ENCODE measurements at places on chromosomes 4 and X. TPM values are rescaled to one million over a fixed set of nuclear protein-coding genes. Genes with fewer than 3 reads are reported as not detected.

- no peak for DNase-seq
- no peaks in the 10 kb centered on the region for H3K27me3 ChIP-seq
- no peak overlapping the region for H3K4me3 ChIP-seq
- no peak overlapping the region for H3K27ac ChIP-seq
- no peaks in the 10 kb centered on the region for H3K4me1 ChIP-seq
Observed at GRCh38 chr4:48093991-48094416, 40.0 kb downstream of the TXK start.

Gene IL13RA1
- total RNA-seq, result 3.1 TPM

DNA sequence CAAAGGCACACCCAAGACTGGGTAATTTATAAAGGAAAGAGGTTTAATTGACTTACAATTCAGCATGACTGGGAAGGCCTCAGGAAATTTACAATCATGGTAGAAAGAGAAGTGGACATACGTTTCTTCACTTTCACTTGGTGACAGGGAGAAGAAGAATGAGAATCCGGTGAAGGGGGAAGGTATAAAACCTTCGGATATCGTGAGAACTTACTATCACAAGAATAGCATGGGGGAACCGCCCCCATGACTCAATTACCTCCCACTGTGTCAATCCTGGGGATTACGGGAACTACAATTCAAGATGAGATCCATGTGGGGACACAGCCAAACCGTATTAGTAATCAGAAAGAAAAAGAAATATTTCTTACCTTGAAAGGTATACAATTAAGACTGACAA is 782.9 kb upstream of the HS3ST1 start:
- no peak for DNase-seq
- H3K27ac ChIP-seq, result no peak overlapping the region
- H3K27me3 ChIP-seq, result no peaks in the 10 kb centered on the region
- H3K4me1 ChIP-seq, result no peaks in the 10 kb centered on the region
- H3K4me3 ChIP-seq, result no peak overlapping the region

GRCh38 chr4:30836231-30836630 is 116.1 kb downstream of the PCDH7 start:
- no peaks in the 10 kb centered on the region for H3K27me3 ChIP-seq
- H3K36me3 ChIP-seq, result no peaks in the 10 kb centered on the region
- no peak overlapping the region for H3K4me3 ChIP-seq
- DNase-seq, result no peak
- no peaks in the 10 kb centered on the region for H3K4me1 ChIP-seq

Gene MAML3
- 9.4 TPM for total RNA-seq

DNA sequence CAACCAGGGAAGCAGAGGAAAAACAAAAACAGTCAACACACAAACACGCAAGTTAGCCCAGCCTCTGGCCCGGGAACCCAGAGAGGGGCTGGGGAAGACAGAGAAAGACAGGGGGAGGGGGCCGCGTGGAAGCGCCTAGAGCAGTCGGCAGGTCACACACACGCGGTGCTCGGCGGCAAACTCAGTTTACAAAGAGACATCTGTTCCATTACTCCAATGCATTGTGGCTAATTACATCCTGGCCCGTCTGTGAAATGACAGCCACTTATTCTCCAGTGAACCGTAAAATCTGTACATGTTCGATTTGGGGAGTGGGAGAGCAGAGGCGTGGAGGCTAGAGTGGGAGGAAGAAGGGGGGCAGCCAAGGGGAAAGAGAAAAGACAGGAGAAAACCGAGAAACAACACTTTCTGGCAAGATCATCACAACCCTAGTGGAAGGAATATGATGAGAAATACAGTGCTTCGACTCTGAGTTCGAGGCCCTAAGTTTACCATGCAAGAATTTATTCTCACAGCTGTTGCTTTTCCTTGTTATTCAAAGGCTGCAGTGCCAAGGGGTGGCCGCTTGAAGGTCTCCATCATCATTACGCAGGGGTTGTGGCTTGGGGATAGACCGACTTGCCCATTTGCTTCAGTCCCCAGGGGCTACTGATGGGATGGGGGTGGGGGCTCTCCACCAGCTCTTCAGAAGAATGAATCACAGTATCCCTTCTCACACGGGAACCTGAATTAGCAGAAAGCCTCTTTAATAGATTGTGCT is 167.7 kb downstream of the MGST2 start:
- no peaks in the 10 kb centered on the region for H3K36me3 ChIP-seq
- H3K27ac ChIP-seq, result no peak overlapping the region
- no peaks in the 10 kb centered on the region for H3K4me1 ChIP-seq
- H3K27me3 ChIP-seq, result no peaks in the 10 kb centered on the region
- no peak overlapping the region for H3K4me3 ChIP-seq
- DNase-seq, result no peak

GRCh38 chr4:151530783-151531182 is 121.8 kb downstream of the FHIP1A start:
- H3K27me3 ChIP-seq, result no peaks in the 10 kb centered on the region
- DNase-seq, result no peak
- no peak overlapping the region for H3K4me3 ChIP-seq
- no peaks in the 10 kb centered on the region for H3K4me1 ChIP-seq

Gene CXCL11
- total RNA-seq, result not detected

DNA sequence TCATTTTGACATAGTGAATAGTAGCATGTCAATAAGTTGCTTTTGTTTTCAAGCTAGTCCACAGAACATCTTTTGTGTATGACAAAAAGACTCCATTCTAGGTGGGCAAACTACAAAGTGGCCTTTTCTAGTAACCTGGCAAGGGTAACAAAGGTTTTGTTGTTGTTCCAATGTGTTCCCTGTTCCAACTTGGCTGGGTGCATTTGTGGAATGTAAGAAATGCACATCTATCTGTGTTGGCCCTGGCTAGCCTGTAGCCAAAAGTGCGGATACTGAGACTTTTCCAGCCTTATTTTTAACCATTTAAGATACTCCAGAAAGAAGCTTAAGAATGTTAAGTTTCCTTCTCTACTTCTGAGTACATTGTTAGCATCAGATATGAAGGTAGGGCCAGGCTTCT is 118.7 kb upstream of the CHRDL1 start:
- no peaks in the 10 kb centered on the region for H3K36me3 ChIP-seq
- no peak for DNase-seq
- H3K27me3 ChIP-seq, result no peaks in the 10 kb centered on the region
- H3K4me1 ChIP-seq, result no peaks in the 10 kb centered on the region
- no peak overlapping the region for H3K27ac ChIP-seq
- no peak overlapping the region for H3K4me3 ChIP-seq

- no peak overlapping the region for H3K4me3 ChIP-seq
- H3K27me3 ChIP-seq, result no peaks in the 10 kb centered on the region
- DNase-seq, result no peak
- no peaks in the 10 kb centered on the region for H3K4me1 ChIP-seq
- H3K27ac ChIP-seq, result no peak overlapping the region
Observed at GRCh38 chr4:60805500-60806313, 394.4 kb upstream of the ADGRL3 start.

DNA sequence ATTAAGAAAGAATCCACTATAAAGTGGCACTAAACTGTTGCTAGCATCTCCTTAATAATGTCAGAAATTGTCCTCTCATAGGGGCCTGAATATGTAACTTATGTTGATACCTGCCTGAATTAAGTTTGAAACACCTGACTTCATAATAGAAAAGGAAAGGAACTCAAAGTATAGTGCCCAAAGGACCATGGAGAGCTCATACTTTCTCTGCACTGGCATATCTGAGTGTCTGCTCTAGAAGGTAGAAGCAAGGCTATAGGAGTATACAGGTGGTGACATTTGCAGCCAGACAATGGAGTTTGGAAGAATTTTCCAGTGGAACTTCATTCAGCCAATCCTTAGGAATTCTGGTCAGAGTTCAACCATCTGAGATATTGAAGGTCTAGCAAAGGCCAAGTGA is 988.9 kb downstream of the RAB28 start:
- H3K27me3 ChIP-seq, result no peaks in the 10 kb centered on the region
- H3K4me1 ChIP-seq, result no peaks in the 10 kb centered on the region
- no peak for DNase-seq
- no peak overlapping the region for H3K4me3 ChIP-seq

DNA sequence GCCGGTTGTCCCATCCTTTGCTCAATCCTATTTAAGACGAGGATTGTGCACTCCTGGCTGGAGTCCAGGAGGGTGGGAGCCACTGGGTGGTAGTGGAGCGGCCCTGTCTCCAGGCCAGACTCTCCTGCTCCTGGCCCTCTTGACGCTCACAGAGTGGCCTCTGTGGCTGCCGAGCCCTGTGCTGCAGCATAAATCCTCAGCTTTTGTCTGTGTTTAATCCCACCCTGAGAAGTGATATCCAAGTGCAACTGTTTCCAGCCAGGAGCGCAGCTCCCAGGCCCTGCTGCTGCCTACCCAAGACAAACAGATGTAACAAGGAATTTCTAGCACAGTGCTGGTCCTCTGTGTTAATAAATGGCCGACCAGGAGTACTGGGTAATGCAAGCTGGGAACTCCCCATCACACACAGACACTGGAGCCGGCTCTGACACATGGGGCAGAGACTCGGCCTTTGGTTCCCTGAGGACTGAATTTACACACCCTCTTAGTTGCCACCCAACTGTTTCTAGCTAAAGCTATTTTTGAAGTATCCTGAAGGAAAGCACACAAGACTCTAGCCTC is 85.3 kb downstream of the GATB start:
- DNase-seq, result no peak
- H3K4me1 ChIP-seq, result no peaks in the 10 kb centered on the region
- H3K27ac ChIP-seq, result no peak overlapping the region

DNA sequence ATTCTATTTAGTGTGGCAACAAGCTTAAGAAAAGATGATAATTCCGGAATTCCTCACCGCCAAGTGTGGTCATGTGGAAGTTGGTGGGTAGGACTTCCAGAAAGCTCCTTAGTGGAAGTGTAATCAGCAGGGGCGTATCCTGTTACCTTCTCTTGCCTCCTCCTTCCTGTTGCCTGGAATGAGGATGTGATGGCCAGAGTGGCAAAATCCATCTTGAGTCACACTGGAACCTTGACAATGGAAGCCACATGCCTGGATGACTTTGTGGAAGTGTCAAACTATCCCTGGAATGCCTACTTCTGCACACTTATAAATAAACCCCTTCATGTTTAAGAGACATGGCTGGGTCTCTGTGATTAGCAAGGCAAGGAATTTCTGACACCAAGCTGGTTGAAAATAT is 191.0 kb downstream of the PRDM5 start:
- no peak overlapping the region for H3K27ac ChIP-seq
- H3K4me3 ChIP-seq, result no peak overlapping the region
- H3K4me1 ChIP-seq, result no peaks in the 10 kb centered on the region

Gene ASB12
- not detected for total RNA-seq

Gene TREX2
- 3.8 TPM for total RNA-seq

DNA sequence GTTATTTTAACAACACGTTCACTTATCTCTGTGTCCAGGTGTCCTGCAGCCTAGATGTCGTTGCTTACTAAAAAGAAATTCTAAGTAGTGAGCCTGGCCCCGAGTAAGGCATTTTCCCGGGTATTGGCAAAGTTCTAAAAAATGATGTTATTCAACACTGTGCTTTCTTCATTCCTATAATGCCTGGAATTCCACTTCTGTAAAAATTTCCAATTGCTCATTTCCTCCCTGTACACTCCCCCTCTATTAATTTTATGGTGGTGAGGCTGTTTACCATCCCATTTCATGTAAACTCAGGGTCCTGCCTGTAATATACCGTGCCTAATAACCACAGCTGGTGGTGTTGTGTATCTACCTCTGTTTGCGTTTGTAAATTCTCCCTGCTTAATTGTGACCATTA is 14.2 kb downstream of the BST1 start:
- H3K27me3 ChIP-seq, result no peaks in the 10 kb centered on the region
- no peaks in the 10 kb centered on the region for H3K4me1 ChIP-seq
- no peak for DNase-seq
- no peak overlapping the region for H3K27ac ChIP-seq
- no peaks in the 10 kb centered on the region for H3K36me3 ChIP-seq
- no peak overlapping the region for H3K4me3 ChIP-seq

Gene PAK3
- 0.90 TPM for total RNA-seq

DNA sequence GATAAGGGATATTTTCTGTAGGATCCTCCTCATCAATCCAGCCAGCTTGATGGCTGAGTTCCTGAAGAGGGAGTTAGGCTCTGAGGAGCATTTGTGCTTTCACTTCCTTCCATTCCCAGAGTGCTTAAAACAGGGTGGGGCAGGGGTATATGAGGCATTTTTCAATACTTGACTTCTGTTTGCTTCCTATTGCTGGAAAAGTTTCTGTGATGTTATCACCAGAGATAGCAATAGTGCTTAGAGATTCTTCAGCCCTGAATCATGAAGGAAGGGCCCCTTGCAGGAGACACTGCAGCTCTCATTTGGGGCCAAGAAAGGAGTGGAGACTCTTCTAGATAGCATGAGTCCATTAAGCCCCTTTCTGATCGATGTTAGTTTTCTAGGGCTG is 166.7 kb upstream of the RPS6KA3 start:
- peaks cover 11% of the 10 kb centered on the region for H3K4me1 ChIP-seq
- no peak overlapping the region for H3K27ac ChIP-seq
- no peak for DNase-seq

Gene FAM47E
- 0.79 TPM for total RNA-seq

Gene TASL
- 8.9 TPM for total RNA-seq
